RWPE1 (cell line): ENCODE measurements at places on chromosomes 7 and 10.
A peak's percentile ranks its signal among the peaks of the same experiment; 100 is the strongest.

GRCh38 chr7:83936056-83936708, 258.4 kb downstream of the SEMA3A start:
- DNase-seq = peak; percentile 32

DNA sequence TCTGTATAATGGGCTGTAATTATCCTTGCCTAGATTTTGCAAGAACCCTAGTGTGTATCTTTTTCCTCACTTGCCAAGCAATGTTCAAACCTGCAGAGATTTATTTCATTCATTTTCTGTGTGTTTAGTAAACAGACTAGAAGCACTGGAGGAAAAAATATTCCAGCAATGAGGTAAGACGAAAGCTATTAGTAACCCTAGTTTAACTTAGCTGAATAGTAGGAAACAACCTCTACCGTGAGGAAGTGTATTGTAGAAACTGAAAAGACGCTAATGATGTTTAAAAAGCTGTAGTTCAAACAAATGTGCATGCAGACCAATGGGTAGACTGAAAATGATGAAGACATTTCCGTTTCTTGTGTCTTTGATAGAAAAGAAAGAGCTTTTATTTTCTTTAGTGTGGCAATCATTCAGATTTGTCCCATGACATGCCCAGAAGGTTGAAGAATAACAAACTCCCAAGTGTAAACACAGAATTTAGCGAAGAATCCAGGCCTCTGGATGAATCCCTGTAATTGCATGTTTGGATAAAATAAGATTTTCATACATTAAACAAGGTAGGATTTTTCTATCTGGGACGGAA, 20.7 kb downstream of the CAV1 start:
- DNase-seq = no peak

GRCh38 chr7:157736341-157736740, 399.5 kb downstream of the DNAJB6 start:
- no peak for DNase-seq

DNA sequence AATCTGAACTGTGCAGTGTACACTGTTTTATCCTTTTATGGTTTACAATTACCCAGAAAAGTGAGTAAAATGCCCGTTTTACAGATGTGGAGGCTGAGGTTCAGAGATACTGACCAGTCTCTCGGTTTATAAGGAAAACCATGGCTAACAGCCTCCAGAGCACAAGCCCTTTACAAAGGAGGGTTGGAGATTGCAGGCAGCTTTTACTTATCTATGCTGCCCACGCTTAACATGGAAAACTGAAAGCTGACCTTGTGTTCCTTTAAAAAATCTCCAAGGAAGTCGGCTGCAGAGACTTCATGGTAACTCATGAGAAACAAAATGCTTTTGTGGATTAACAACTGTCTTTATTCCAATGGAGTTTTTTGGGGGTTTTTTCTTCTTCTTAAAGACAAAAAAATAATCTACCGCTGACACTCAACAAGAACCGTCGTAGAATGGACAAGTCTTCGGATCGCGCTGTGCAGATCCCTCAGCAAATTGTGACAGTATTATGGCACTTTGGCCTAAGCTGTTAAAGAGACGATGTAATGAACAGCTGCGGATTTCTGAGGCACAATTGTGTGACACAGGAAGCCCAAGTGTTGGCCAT, 654 bp upstream of the SLF2 start:
- no peak for DNase-seq

- no peak for DNase-seq
Observed at GRCh38 chr10:78656417-78657162, 412.2 kb upstream of the ZMIZ1 start.

GRCh38 chr10:112739592-112740353, 210.3 kb upstream of the TCF7L2 start:
- no peak for DNase-seq

GRCh38 chr10:72802763-72803505, 90.6 kb upstream of the OIT3 start:
- peak; percentile 57 for DNase-seq

- DNase-seq = no peak
Observed at GRCh38 chr10:99451499-99451788, 21.0 kb upstream of the GOT1 start.

DNA sequence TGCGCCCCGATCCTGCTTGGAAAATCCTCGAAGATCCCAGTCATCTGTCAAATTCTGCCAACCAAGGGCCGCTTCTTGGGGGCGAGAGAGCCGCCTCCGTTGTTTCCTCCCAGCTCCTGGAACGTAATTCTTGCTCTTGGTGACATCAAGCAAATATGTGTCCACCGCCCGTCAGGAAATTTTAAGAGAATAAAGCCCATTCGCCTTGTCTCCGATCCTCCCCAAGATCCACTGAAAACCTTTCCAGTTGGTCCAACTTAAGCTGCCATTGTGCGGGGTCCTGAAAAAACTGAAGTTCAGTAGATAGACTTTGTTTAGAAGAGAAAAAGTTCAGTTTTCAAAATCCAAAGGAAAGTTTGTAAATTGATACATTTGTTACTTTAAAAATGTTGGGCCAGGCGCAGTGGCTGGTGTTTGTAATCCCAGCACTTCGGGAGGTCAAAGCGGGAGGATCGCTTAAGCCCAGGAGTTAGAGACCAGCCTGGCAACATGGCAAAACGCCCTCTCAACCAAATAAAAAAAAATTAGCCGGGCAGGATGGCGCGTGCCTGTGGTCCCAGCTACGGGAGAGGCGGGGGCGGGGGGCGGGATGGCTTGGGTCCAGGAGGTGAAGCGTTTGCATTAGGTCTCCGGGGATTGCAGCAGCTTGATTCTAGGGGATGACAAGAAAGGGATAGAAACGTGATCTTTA, 1.0 kb upstream of the ZNF800 start:
- DNase-seq = no peak

DNA sequence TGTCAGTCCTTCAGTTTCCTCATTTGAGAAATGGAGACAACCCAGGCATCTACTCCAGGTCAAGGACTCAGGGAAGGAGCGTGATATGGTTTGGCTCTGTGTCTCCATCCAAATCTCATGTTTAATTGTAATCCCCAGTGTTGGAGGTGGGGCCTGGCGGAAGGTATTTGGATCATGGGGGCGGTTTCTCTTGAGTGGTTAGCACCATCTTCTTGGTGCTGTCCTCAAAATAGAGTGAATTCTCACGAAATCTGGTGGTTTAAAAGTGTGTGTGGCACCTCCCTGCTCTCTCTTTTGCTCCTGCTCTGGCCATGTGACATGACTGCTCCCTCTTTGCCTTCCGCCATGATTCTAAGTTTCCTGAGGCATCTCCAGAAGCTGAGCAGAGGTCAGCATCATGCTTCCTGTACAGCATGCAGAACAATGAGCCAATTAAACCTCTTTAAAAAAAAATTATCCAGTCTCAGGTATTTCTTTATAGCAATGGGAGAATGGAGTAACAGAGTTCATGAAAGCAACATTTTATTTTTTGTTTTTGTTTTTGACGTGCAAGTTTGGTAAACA, 30.0 kb downstream of the ARHGAP22 start:
- DNase-seq = no peak

- DNase-seq = no peak
Observed at GRCh38 chr7:142886866-142887265, 1.3 kb upstream of the TRPV6 start.

GRCh38 chr7:25333296-25333928, 105.1 kb upstream of the NPVF start:
- DNase-seq = no peak

DNA sequence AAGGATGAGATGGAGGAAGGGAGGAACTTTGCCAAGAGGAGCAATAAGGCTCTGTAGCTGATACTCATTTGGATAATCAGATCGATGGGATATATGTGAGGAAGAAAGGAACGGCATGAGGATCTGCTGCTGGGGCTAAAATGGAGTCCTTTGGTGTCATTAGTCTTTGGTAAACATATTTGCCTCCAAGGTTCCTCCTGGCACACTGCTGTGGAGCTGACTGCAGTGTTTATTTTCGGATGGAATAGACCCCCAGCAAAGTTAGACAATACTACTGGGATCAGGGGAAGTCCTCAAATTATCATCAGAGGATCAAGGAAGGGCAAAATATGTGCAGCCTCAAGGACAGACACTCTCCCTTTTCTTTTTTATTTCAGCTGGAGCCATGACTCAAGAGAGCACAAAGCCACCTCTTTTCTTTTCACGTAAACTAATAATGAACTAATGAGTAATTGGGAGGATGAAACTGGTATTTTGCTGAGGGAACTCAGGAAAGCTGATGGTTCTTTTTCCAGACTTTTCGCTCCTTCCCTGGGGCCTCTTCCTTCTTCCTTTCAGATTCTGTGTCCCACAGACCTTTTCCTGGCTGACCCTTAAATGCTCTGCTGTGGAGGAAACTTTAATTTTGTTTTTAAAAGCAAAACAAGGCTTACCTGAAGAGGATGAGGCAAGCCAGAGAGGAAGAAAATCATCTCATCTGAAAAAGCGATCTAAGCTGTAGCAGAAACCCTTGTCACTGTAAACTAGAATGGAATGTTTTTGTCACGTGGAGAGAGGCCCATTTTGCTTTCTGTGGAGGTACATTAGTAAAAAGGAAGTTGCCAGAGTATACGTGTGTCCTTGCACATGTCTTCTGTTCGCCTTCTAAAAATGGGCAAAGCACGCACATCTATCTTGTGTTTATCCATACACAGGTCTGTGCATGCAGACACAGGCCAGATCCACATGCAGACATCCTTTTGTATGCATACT, 33.3 kb downstream of the LRMDA start:
- no peak for DNase-seq

DNA sequence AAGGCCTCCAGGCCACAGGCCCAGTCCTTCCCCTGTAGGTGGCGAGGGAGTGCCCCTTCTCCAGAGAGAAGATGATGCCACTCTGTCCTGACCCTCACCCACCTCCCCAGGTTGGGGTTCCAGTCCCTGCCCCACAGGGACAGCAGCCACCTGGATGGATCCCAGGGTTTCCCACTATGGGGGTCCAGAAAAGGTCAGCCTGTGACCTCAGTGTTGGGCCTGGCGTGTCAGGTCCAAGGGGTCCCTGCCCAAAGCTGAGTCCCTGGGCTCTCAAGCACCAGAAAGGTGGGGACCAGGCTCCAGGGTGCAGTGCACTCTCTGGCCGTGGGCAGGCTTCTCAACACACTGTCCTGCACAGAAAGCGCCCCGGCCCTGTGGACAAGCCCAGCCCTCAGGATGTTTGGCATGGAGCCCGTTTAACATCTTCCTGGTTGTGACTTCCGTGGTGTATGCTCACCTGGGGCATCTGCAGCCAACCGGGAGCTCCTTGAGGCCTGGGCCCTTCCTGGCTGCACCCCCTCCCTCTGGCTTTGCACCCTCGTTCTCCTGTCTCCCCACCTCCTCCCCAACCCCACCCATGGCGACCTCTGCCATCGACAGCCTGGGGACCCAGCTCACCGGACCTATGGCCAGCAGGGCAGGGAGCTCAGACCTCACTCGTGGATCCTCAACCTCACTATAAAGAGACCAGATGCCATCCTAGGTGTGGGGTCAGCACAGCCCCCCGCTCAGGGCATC, 58.3 kb upstream of the PPP2R2D start:
- DNase-seq = no peak

DNA sequence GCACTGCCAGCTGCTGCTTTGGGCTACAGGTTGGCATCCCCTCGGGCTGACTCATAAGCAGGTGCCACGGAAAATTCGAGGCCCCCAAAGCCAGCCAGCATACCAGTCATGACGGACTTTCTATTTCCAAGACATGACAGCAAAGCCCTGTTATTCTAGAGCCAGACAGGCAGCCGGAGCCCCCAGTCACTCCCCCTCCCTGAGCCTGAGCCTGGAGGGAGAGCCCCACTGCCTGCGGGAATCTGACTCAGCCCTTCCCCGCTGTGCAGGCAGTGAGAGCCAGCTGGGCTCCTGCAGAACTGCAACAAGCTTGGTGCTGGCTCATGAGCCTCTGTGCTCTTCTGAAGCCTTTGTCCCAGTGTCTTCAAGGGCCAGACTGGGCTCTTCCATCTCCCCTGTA, 15.8 kb downstream of the BTBD16 start:
- peak; percentile 41 for DNase-seq

GRCh38 chr7:139566736-139567646, 43.5 kb downstream of the CLEC2L start:
- DNase-seq = no peak

DNA sequence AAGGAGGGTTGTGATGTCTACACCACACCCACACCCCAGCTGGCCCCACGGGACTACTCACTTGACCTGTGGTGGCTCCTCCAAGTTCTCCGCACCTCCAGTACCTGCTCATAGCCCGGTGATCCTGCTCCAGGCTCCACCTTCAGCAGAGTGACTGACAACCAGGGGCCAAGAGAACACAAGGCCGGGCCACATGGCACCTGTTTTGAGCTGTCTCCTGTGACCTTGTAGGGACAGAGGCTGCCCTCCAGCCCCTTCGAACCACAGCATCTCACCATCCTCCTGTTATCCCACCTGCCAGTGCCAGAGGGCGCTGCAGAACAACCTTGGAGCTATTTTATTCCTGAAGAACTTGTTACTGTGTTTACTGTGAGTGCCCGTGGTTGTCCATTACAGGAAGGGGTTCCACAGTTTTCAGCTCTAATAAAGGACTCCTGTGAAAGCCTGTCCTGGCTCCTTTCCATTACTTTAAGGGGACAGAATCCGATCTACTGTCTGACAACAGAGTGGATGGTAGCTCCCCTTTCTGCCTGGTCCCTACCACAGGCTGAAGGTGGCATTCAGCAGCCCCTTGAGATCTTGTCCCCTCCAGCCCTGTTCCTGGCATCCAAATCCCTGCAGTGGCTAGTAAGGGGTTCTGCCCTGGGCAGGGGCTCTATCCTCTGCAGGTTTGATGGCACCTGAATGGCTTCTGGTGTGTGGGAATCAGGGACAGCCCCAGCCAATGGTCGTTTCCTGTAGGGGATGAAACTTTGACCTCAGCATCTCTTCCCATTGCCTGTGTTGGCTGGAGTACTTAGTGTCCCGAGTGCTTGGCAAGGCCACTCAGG, 50.8 kb downstream of the C10orf120 start:
- peak; percentile 50 for DNase-seq

DNA sequence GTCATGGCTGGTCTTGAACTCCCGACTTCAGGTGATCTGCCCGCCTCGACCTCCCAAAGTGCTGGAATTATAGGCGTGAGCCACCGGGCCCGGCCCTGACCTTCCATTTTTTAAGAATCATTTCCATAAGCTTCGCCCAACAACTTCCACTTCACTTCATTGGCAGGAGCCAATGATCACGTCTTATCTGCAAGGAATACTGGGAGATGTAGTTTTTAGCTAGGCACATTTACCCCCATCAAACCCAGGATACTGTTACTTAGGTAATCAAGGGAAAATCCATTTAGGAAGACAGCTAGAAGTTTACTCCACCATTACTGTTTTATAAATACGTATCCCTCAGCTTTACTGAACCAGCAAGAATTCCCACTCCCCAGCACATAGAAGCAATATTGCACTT, 3.4 kb upstream of the CDK13 start:
- DNase-seq = no peak
